ENCODE measurements at places on chromosomes 13 and 19.

DNA sequence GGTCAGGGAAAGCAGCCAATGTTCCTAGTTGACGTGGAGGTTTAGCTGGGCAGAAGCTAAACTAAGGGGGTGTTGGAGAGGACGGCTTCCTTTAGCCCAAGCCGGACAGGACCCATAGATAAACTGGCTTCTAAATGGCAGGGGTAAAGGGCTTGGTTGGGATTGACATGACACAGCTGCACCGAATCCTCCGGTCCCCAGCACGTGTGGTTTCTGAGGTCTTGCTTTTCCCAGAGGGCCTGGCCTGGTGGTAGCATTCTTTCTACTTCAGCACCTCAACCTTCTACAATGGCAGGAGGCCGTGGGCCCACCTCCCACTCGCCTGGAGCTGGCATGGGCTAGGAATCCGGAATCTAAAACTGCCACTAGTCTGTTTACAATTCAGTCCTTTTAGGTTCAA lies 163.0 kb downstream of the FGF9 start:
- no peak for DNase-seq

GRCh38 chr19:3899531-3900294 lies 19.2 kb downstream of the ATCAY start:
- DNase-seq: no peak

DNA sequence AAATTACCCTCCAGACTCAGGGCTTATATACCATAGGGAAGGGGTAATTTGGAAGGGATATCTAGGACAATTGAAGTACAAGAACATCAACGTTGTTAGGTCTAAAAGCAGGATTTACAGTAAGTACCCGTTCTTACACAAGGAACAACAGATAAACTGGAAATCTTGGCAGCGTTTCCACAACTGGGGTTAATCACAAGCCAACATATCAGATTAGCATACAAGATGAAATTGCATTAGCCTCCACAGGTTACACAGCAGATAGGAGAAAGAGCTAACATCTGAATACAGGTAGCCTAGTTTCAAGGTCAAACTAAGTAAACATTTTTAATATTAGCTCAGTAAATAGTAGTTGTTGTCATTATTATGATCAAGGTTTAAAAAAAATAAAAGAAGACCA lies 1214.0 kb upstream of the PCDH20 start:
- DNase-seq: no peak

DNA sequence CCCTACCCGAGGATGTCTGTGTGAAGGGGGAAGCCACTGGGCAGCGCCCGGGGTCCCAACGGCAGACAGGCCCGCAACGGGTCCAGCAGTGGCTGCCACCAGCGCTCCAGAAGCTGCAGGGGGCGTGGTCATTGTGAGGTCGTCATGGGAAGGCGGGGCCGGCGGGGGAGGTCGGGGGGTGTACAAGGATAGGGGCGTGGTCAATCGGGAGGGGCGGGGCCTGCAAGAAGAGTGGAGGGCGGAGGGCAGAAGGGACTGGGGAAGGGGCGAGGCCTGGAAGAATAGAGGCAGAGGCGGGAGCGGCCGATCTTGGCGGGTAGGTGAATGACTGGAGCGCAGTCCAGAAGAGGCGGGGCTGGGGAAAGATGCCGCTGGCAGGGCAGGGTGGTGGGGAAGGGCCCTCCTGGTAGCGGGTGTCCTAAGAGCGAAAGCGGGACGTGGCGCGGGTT lies 4.4 kb downstream of the FUZ start:
- peak; percentile 75 for DNase-seq

DNA sequence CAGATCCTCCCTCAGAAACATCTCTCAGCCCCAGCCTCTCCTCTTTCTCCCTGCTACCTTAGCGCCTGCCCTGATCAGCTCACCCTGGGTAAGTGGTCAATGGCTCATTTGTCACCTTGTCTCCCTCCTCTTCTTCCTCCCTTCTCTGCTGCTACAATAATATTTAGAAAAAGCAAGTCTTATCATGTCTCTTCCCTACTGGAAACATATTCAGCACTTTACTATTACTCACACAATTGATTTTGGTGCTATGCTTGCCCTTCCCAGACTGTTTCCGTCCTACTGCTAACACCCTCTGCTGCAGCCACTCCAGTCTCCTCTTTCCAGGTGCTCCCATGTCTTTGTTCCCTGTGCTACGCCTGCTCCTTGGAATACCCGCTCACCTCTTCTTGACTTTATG lies 35.8 kb downstream of the ESD start:
- no peak for DNase-seq

DNA sequence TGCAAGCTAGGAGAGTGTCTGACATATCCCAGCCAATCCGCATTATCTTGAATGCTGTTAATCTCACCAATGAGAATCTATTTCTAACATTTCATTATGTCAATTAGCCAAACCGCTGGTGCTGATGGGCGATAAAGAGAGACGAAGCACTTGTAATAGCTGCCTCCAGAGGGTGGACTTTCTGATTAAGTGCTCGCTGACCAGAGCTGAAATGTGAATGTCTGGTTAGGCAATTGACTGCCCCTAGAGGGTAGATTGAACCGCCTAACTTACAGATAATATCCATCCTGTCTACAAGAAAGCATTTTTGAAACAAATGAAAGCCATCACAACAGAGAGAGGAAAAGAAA lies 552 bp upstream of the GRWD1 start:
- no peak for DNase-seq

DNA sequence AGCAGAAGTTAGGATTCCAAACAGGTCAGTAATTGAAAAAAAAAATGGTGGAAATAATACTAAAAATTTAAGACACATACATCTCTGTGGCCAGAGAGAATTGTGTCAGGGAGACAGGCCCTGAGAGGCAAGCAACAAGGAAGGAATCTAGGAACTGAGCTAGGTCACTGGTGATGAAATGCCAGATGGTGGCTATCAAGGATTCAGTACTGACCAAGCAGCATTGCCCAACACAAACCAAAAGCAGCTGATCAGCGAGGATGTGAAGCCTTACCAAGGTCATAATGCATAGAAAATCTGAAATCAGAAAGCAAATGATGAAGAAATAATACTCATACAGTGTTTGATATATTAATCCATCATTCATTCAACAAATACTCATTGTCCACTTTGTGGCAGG lies 905.0 kb downstream of the GPC5 start:
- no peak for DNase-seq

GRCh38 chr13:50948601-50949000 lies 39.0 kb downstream of the RNASEH2B start:
- no peak for DNase-seq

GRCh38 chr13:61531383-61532065 lies 115.9 kb upstream of the PCDH20 start:
- DNase-seq: no peak

GRCh38 chr19:41787055-41787454 lies 9.3 kb upstream of the CEACAM3 start:
- DNase-seq: no peak

- no peak for DNase-seq
Measured at GRCh38 chr19:31214997-31215396, 134.2 kb downstream of the TSHZ3 start.

GRCh38 chr19:50490411-50490811 lies 13.8 kb upstream of the GARIN5A start:
- DNase-seq: no peak

GRCh38 chr13:77696879-77697216 lies 639 bp upstream of the SLAIN1 start:
- no peak for DNase-seq

GRCh38 chr13:87093399-87093798 lies 577.8 kb upstream of the SLITRK5 start:
- DNase-seq: no peak

DNA sequence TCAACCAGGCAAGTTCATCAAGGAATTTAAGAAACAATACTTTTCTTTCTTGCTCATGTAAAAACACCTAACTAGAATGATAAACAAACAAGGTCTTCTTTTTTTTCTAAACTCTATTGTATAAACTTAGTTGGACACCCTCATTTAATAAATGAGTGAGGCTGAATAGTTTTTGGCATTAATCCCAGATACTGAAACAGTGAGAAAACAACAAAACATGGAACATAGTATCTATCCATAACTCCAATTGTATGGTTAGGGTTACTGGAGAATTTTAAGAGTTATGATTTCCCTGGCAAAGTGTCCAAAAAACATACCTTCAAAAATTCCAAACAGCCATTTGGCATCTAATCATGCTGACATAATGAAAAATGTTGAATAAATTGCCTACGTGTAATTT lies 5.8 kb upstream of the POMP start:
- no peak for DNase-seq

GRCh38 chr13:23996456-23996855 lies 99.2 kb upstream of the C1QTNF9B start:
- DNase-seq: no peak

DNA sequence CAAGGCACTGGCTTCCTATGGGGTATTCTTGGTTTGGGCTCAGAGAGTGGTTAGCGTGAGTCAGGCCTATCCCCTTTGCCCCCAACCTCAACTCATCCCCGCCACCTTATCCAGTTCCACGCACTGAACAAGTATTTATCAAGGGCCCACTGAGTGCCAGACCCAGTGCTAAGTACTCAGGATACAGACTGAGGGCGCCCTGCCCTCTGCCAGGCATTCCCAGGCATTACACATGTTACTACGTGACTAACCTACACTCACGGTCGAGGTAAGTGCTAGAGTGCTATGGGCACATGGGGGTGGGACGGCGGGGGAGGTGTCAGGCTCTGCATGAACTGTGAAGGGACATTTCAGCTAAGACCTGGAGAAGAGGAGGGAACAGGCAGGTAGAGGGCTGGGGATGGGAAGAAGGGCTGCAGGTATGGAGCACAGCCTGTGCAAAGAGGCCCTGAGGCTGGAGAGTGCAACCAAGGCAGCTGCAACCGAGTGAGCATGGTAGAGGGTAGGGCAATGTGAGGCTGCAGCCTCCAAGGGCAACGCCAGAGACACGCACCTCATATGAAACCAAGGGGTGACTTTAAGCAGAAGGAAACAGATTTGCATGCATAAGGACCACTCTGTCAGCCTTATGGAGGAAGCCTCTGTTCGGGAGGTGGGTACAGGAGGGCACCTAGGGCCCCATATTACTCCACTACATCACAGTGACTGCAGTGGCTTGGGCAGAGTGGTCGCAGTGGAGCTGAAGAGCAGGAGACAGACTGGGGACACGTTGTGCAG lies 22.5 kb downstream of the DHRS12 start:
- DNase-seq: no peak

- DNase-seq: no peak
Measured at GRCh38 chr19:55536366-55536765, 567 bp downstream of the SBK2 start.

DNA sequence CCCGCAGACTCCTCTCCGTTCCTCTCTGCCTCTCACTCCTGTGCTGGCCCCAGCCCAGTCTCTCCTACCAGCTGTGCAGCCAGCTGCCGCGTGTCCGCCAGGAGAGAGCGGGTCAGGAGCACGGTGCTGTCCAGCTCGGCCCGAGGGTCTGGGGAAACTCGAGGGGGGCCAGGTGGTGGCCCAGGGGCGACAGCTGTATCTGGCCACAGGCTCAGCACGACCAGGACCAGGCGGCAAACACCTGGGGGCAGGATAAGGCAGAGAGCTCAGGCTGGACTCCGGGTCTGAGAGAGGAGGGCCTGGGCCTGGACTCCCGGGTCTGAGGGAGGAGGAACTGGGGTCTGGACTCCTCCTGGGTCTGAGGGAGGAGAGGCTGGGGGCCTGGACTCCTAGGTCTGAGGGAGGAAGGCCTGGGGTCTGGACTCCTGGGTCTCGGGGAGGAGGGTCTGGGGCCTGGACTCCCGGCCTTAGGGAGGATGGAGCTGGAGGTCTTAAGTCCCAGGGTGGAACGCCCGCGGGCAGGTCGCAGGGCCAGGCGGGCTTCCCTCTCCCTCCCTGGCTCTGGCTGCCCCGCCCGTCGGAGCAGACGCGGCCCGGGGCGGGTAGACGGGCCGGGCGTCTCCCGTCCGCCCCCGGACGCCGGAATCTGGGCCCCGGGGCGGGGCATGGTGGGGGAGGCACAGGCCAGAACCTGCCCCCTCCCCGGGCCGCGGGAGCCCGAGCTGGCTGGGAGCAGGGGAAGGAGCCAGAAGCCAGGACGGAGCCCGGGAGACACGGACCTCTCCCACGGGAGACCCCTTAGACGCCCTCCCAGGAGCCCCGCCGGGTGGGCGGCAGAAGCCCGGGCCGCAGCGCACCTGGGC lies 1.3 kb downstream of the IL11 start:
- no peak for DNase-seq

DNA sequence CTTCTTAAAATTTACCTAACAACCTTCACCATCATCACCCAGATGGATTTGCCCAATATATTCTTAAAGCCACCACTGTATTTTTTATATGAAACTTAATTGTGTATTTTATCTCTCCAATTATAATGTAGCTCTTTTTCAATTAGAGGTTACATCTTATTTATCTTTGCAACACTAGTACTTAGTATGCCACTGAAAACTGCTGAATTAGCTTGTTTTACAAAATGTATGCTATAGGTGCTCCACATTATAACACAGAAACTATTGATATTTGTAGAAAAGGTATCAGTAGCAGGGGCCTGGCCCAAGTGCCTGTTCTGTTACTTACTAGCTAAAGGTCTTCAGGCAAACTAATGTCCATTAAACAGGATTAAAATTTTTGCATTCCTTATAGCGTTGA lies 35.8 kb upstream of the PCDH17 start:
- DNase-seq: no peak

- no peak for DNase-seq
Measured at GRCh38 chr13:28717170-28717569, 1.6 kb downstream of the SLC46A3 start.

DNA sequence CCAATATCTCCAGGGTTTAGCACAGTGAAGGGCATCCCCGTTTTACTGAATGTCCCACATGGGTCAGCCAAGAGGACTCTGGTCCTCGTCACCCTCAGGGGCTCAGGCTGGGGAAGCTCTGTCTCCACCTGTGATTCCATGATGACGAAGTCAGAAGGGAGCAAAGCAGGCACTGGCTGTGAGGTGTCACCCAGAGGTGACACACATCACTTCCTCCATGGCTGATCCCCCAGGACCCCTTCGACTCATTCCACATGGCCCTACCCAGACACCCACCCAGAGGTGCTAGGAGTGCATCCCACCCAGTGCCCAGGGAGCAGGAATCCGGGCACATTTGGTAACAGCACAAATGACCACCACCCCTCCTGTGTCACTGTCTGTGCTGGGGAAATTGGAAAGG lies 145.2 kb upstream of the VSTM2B start:
- DNase-seq: no peak

DNA sequence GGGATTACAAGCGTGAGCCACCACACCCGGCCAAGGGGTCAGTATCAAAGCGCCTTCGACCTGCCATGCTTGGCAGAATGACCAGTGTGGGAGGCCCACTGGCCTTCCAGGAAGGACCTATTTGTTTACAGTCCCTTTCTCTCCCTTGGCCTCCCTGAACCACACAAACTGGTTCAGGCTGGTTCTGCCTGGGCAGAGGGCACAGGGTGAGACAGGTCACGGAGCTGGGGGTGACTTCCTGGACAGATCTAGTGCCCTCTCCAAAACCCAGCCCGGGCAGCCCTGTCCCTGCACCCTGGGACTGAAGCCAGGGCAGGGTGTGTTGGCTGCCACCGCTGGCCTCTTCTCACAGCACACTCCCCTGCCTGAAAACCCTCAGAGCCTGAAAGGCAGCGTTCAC lies 11.3 kb downstream of the PLEKHF1 start:
- no peak for DNase-seq

GRCh38 chr13:60538566-60538965 lies 141.5 kb downstream of the TDRD3 start:
- no peak for DNase-seq

All from activated gamma-delta T cell treated with anti-CD3 and anti-CD28 coated beads, Interleukin-2, amount 50 U/mL, for 16 hours (primary cell).